AG04449 (cell line): ENCODE measurements at places on chromosomes 2 and 18.
A peak's percentile ranks its signal among the peaks of the same experiment; 100 is the strongest.

GRCh38 chr2:233689031-233689430 is 3.7 kb upstream of the UGT1A6 start:
- no peak for DNase-seq

- no peak for DNase-seq
Observed at GRCh38 chr18:74277296-74277695, 14.5 kb downstream of the CYB5A start.

DNA sequence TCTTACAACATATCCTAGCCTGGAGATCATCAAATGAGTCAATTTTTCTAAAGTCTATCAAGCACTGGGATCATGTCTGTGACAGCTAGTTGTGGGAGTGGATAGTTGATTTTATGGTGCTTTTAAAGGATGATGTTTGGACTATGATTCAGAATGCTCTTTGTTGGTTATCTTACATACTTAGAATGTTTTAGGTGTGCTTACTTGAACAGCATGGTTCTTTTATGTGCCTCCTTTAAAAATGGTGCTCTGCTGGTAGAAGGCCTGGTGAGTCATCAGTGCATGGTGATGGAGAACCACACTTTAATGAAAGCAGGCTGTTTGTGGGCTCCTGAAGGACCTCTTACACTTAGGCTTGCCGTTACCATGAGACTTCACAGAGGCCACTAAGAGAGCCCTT is 682.7 kb upstream of the FANCL start:
- DNase-seq = peak; percentile 95

GRCh38 chr2:238956676-238957075 is 108.8 kb downstream of the TWIST2 start:
- DNase-seq = no peak

DNA sequence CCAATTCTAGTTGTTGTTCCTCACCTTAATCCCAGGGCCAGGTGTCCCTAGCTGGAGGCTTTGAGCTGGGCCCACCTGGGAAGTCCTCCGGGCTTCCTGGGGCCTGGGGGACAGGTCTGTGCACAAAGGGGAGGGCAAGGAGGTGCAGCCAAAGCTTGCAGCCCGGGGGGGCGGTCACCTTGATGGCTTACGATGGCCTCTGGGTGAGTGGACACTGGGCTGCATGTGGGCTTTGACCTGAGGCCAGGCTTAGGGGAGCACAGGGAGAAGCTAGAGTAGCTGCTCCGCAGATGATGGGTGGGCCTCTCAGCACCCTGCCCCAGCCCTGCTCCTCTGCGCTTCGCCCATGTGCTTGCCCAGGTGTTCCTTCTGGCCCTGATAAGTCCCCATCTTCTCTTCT is 41.8 kb upstream of the HAAO start:
- no peak for DNase-seq

- no peak for DNase-seq
Observed at GRCh38 chr2:204234879-204235278, 298.3 kb downstream of the ICOS start.

DNA sequence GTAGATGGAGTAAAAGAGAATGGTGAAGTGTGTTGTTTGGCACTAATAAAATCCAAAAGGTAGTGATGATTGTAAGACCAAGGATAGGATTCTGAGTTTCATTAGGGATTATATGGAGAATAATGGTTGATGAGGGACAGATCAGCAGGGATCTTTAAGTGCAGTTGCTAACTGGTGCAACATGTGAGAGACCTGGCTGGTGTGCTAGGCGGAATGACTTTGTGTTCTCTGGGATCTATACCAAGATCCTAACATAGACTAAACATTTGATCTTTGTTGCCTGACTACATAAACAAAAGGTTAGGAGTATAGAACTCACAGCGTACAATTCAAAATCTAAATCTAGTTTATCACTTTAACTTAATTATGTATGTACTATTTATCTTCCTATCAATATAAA is 135.4 kb downstream of the PTRHD1 start:
- no peak for DNase-seq

DNA sequence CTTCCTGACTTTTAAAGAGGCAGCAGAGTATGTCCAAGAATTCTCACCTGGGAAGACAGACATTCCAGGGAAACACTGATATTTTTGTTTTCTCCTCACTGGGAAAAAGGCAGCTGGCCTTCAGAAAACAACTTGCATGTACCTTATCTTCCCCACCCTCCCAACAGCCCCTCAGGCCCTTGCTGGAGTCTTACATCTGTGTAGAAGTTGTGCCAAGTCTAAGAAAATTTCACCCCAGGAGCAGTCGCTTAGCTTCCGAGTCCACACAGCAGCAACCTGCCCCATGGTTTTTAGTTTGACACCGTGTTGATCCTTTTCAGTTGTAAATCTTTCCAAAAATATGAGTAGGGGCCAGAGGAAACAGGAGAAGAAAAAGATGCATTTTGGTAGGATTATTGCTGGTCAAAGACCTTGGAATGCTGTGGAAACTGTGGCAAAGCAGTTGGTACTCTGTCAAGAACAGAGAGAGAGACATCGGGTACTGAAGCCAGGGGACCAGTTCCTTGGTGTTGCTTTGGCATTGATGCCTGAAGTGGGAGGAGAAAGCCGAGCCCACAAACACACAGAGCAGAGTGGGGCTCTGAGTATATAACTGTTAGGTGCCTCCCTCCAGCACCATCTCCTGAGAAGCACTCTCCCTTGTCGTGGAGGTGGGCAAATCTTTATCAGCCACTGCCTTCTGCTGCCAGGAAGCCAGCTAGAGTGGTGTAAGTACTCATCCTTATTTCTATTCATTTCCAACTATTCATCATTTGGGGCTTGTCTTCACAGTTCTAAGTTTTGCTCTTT is at the start of gene SLC14A1:
SLC14A1 (plus strand) TSS at position 615 of the 789 bp plus-strand sequence. CDS start 6,140 bp downstream, outside the sequence.
- no peak for DNase-seq

GRCh38 chr2:190759749-190760213 is 110.9 kb downstream of the NAB1 start:
- peak; percentile 36 for DNase-seq

- DNase-seq = no peak
Observed at GRCh38 chr2:240431661-240432424, 3.6 kb upstream of the GPC1 start.

DNA sequence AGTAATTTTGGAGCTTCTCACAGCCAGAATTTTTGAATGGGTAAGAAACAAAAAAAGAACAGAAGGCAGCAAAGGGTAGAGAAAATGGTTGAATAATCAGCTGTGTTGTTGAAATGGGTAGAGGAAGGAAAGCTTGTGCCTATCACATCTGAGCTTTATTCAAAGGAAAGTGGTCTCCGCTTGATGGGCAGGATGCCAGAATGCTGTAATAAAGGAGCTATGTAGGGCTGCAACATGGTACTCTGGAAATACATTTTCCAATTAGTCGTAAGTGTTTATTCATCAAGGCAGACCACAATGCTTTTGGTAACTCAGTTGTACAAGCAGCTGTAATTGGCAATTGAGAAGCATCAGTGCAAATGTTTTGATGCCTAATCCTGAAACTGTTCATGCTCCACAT is 196.9 kb downstream of the ICOS start:
- no peak for DNase-seq

DNA sequence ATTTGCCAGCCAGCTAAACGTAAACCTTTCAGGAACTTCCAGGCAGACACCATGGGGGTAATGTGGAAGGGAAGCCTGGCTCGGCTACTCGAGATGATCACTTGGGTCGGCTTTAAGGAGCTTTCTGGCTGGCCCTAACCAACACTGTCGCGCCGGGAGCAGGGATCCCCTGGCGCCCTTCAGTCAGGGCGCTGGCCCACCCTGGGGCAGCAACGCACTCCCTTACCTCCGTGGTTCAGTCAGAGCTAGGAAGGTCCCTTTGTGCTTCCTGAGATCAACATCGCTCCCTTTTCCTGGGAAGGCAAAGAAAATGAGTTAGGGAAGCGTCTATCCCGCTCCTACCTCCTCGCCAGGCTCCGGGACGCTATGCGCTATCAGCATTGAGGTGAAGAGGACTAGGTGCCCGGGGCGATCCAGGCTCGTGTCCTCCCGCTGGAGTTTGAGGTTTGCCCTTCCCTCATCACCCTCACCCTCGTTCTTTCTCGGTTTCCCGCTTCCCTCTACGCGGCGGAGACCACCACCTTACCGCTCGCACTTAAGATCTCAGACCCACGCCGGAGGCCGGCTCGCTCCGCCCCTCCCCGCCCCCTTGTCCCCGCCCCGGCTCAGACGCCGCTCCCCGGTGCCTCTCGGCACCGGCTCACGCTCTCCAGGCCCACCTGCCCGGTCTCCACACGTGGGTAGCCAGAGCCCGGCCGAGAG is 449 bp upstream of the ATRAID start:
- DNase-seq = no peak
